DMS79 treated with DMSO at 0.1 percent for 48 hours (cell line): ENCODE measurements at places on chromosomes 7 and 10.
A peak's percentile ranks its signal among the peaks of the same experiment; 100 is the strongest.

DNA sequence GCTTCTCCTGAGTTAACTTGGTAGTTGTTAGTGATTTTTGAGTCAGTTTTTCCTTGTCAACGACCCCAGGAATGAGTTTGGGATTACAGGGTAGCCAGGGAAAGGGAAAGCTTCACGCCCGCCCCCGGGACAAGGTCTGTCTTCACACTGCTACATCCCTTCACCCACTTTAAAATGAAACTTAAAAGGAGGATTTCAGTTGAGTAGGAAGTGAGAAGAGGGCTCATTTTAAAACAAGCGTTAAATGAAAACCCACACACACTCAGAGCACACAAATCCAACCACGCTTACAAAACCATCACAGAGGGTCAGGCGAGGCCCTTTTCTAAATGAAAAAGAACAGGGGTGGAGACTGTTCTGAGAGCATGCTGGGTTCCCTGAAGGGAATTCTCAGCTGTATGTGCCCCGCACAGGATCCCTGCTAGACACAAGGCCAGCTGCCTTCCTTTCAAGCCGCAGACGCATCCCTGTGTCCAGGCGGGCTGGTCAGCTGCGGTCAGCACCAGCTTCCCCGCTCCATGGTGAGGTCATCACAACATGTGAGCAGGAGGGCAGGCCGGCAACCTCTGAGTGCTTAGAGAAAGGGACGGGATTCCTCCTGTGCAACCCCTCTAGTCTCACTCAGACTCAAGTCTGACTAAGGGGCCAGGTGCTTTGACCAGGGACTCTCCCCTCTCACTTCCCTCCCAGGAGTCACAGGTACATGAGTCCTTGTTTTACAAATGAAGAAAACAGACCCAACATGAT, 111.8 kb downstream of the EGFR start:
- DNase-seq = peak; percentile 34

GRCh38 chr7:1922870-1923236, 252.8 kb downstream of the ELFN1 start:
- DNase-seq = no peak

DNA sequence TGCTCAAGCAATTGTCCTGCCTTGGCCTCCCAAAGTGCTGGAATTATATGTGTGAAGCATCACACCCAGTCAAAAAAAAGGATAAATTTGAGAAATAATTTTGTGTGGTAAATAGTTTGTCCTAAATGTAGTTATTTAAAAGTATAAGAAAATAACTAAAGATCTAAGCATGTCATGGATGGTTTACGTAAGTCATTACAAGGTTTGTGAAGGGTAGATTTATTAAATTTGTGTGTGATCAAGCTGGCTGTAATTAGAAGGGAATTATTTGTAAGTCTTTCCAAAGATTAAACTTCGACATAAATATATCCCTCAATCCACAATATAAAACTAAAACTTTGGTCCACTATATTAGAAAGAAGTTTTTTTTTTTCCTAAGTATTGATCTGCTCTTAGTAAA, 28.6 kb downstream of the ORC5 start:
- DNase-seq = peak; percentile 5

- DNase-seq = no peak
These were observed 123.9 kb downstream of the COL26A1 start for GRCh38 chr7:101486433-101487104.

DNA sequence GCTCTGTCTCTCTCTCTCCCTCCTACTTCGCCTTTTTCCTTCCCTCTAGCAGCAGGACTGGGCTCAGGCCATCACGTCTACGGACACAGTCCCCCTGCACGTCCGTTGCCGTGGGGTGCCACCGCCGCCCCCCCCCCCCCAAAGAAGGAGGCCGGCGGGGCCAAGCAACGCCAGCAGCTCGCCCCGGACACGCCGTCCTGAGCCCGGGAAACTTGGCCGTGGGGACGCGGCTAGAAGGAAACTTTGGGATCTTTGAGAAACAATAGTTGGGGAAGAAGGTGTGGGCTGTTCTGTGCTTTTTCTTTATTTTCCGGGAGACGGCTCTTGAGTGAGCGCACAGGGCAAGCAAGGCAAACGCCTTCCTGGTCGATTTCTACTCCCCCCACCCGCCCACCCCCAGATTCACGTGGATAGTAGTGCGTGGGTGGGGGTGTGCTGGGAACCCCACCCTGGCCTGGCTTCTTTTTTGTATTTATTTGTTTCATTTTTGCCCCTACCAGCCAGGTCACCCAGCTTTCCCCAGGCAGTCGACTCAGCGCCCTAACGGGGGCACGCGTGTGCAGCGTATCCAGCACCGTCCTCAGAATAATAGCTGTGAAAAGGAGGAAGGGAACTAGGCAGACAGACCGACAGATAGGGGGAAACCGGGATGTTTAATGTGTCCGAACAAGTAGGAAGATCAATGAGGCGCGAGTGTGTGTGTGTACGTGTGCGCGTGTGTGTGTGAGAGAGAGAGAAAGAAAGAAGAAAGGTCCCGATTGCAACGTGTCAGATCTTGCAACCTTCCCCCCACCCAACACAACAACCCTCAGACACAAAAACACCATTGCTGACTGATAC, 1.4 kb downstream of the MXI1 start:
- DNase-seq = peak; percentile 16

DNA sequence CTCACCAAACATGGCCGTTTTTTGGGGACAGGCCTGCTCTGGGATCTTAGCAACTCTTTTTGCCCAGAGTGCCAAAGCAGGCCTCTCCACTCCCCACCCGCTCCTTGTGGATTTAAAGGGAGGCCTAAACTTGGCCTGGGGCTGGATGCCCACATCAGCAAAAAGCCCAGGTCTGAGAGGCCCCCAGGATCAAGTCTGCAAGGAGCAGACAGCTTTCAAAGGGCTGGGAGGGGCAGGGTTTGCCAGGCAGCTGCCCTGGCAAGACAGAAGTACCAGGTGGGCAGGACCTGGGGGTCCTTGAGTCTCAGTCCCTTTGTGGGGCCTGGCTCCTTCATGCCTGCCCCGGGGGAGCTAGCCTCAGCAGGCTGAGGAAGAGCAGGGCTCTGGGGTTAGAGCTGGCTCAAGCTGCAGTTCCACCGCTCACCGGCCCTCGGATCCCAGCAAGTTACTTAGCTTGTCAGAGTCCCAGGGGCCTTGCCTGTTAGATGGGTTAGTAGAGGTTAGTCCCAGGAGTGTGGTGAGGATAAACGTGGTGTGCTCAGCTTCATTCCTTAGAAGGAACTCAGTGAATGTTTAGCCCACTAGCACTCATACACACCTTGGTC, 56.2 kb downstream of the ARHGAP22 start:
- no peak for DNase-seq

DNA sequence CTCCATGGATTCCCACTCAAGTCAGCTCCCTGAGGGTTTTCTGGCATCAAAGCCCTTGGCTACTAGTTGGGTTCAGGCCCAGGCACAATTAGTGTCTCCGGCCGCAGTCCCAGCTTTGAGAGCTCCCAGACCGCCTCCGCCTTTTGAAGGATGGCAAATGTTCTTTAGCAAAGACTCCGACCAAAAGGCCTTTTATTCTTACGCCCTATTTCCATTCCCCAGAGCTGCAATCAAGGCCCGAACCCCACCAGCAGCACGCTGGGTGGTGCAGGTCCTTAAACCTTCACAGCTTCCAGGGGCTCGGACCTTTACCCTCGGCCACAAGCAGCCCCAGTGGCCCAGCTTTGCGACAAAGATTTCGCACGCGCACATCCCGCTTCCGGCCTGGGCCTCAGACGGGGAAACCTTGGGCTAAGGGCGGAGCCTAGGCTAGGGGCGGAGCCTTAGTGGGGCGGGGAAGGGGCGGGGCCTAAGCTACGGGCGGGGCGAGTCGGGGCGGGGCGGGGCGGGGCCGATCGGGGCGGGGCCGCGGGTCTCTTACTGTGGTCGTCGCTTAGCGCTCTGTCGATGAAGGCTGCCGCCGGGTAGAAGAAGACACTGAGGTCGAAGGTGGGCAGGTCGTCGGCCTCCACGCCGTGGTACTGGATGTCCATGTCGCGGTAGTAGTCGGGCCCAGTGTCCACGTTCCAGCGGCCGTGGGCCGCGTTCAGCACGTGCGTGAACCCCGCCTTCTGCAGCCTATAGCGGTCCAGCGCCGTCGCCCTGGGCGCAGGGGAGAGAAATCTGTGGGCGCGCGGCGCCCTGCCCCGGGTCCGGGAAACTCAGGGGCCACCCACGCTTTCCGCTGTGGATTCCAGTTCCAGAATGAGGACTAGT, 68.0 kb upstream of the SAMD8 start:
- DNase-seq = no peak

DNA sequence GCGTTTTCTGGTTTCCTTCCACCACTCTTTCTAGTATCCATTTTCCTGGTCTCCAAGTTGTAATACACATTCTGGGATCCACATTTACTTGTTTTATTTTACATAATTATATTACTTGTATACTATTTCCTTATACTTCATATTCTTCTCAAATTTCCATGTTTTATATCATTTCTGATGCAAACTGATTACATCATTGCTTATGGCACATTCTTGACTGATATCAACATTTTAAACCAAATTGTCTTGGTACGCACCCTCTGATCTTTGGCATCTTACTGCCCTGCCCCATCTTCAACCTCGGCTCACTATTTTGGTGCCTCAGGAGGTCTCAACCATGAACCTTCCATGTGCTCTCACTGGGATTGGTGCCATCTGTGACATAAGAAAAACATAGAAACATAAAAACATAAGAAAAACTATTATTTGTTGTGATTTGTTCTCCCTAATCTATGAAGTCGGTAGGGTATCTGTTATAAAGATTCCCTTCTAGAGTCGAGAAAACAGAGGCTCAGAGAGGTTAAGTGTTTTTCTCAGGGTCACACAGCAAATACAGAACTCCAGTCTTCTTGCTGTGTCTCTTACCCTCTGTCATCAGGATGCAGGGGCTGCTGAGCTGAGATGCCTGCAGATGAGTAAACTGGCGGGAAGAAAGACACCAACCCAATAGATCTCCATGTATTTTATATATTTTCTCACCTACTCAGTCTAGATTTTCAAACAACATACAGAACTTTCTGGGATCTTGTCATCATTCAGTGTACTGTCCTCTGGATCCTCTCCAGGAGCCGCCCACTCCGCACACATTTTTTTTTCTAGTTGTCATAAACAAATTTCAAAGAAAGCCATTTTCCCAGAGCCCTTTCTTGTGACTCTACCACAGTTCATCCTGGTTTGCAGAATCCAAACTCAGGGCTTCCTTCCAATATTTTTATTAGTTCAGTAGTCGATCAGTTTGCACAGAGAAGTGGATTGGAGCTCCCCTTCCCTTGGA, 79.5 kb downstream of the PARP12 start:
- DNase-seq = no peak

- no peak for DNase-seq
These were observed 54.4 kb downstream of the PKD1L1 start for GRCh38 chr7:47893721-47894365.

GRCh38 chr7:35551321-35552081, 143.4 kb downstream of the HERPUD2 start:
- no peak for DNase-seq
